Peyer's patch (tissue), 4 donors: ENCODE measurements at places on chromosomes 4 and X. TPM values are rescaled to one million over a fixed set of nuclear protein-coding genes. Genes with fewer than 3 reads are reported as not detected.
A peak's percentile ranks its signal among the peaks of the same experiment; 100 is the strongest.

NKX3-2 gene
- not detected for total RNA-seq

BEX1 gene
- total RNA-seq, result 3.0 TPM

CPLX1 gene
- not detected for total RNA-seq

SMIM20 gene
- 11.6 TPM for total RNA-seq

STPG2 gene
- total RNA-seq, result not detected

RAB41 gene
- total RNA-seq, result not detected

IGFBP7 gene
- total RNA-seq, result 77.3 TPM

TLR10 gene
- total RNA-seq, result 37.1 TPM

DNA sequence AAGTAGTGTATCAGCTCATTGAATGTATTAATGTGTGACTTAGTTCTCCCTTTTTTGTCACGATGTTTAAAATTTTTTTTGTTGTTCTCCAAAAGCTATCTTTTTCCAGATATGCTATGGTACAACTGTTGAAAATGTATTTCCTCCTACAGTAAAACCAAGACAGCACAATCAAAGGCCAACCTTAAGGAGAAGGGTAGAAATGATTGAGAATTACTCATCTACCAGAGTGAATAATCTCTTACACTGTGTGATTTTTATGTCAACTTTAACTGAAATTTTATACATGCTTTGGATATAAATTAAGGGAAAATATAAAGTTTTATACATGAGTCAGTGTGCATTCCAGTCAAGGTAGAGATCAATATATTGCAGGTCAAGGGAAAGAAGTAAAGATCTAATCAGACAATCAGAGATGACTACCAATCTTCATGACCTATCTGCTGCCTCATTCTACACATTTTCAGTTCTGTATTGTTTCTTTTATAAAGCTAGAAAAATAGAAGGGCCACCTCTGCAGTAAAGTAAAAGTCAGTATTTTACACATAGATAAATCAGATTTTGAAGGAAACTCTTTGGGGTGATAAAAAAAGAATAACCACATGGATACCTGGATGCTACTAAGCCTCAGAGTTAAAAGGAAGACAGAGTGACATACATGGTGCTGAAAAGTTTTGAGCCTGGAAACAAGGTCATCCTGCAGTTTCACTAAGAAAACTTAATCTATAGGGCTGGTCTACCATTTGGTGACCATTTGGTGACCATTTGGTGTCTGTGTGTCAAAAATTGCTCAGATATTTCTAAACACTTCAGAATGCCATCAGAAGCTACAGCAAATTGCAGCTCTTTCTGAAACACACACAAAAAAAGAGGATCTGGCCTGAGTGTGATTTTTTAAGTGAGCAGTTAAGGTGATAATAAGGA is 1.6 kb downstream of the FAM13A start:
- DNase-seq, result no peak

DNA sequence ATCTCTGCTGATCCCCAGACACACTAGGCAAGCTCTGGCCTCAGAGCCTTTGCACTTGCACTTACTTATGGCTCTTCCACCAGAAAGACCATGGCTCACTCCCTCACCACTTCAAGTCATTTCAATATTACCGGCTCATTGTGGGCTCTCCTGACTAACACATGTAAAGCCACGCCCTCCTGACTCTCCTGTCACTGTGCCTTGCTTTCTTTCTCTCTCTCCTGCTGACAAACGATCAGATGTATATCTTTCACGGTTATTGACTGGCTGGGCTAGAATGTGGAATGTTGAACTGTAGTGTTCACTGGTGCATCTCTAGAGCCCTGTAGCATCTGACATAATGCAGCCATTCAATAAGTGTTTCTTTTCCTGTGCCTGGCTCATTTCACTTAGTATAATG is 425.1 kb downstream of the RAB28 start:
- no peak for DNase-seq

DNA sequence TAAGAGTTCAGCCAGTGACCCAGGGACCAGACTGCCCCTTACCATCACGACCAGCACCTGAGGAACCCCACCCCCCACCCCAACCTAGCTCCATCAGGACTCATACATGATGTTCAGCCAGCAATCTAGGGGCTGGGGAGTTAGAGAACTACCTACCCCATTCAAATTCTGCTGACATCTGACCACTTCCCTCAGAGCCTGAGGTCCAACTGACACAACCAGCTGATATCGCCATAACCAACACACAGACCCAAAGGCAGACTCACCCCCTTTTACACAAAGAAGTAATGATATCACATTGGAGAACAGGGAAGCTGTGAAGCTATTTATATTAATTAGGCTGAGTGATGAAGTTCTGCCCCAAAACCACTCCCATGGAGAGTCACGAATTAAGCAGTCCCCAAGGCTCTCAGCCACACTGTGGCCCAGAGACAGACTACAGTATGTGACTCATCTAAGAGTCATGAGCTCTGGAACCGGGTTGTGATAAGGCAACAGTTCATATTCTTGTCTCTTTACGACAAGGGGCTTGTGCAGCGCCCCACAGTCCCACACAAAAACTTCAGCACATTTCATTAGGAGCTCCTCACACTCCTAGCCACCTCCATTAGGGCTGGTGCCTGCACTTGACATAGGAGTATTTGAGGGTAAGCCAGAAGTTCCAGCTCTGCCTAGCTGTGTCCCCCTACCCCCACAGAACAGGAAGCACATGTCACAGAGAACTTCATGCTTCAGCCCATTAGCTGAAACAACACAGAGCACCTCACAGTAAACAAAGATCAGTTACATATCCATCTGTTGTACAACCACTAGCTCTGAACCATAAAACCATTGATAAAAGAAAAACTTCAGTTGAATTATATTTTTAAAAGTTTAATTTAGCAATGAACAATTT is 184.7 kb upstream of the ZCCHC13 start:
- no peak for DNase-seq

GRCh38 chrX:41923978-41924683 is 777 bp upstream of the CASK start:
- DNase-seq, result peak; percentile 32

DNA sequence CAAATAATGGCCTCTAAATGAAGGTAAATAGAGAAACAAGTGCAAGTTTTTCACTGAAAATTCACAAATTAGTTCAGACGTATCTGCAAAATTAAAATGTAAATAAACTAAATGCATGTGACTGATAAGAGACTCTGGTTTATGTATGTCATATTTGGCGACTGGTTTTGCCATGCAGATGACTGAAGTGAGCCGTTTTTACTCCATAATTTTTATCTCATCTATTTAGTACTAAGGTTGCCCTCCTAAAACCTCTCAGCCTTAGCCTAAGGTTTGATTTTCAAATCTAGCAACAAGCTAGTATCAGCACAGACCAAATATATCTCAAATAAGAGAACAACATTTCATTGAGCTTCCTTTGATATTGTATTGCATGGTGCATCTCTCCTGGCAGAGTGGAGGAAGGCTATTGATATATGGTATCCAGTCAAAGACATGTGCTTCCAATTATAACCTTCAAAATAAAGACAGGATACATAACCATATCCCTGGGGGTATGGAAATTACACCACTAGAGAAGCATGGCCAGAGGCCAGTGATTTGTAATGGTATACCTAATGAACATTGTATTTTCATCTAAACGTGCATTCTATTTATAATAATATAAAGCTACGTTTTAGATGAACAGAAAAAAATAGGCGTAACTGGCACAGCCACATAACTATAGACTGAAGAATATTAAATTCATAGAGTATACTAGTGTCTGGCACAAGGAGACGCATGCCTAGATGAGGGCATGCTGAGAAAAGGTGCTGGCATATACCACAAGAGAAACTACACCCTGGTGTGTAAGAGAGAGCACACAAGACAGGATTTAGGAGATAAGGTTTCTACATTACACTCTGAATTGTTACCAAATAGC is 392.6 kb upstream of the INTU start:
- no peak for DNase-seq

DNA sequence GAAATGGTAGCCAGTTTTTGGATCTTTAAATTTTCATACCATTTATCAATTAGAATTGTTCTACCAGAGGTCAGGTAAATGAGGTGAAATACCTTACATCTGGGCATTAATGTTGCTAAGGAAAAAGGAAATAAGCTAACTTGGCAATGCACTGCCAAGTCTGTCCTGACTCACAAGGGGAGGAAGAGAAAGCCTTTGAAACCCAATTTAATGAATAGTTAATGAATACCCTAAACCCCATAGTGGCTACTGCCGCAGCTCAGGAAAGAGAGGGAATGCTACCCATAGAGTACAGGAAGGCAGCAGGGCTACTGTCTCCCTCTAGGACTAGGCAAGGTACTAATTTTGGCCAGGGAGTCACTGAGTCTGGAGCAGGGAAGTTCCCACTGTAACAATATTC is 16.8 kb upstream of the DHX15 start:
- no peak for DNase-seq

GRCh38 chrX:86002076-86002896 is 45.1 kb downstream of the CHM start:
- peak; percentile 61 for DNase-seq

GRCh38 chrX:32520789-32521188 is 690.6 kb downstream of the DMD start:
- no peak for DNase-seq

- DNase-seq, result no peak
Observed at GRCh38 chr4:139584013-139584412, 28.0 kb upstream of the SETD7 start.

DNA sequence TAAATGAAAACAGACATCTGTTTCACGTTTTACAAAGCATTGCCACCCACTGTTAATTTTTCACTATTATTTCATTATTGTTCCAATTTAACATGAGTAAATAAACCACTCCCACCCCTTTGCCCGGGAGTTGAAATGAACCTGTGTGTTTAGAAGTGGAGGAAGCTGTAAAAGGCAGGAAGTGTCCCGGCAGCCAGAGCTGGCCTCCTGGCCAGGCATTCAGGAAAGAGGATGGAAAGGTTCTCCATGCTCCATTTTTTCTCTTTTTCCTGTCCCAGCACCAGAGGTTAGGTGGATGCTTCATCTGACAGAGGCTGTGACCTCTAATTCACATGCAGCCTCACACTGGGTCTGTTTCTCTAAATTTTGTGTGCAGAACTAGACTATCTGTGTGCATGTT is 55.5 kb upstream of the LNX1 start:
- peak; percentile 61 for DNase-seq

DNA sequence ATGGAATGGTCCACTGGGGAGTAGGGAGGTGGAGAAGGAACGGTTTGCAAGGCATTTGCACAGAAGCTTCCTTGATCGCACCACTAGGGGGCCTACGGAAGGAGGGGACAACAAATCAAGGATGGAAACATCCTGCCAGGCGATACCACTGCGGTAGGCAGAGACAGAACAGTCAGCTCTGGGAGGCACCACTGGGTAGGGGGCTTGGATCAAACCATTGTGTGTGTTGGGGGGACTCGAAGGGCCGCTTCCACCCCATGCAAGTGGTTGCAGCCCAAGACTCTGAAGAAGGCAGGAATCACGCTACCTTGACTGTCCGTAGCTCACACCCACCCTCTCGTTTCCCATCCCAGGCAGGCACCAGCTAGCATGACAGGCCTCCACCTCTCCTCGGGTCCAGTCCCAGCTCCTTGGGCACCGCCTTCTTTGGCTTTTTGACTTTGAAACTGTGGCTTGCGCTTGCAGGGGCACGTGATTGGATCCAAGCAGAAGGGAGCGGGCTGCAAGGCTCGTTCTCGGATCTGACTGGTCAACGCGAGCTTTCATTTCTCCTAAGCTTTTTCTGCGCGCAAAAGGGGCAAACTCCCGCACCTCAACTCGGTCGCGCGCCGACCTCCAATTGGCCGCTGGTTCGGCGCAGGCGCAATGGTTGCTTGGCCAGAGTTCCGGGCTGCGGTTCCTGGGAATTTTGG is 28.4 kb downstream of the GAGE1 start:
- DNase-seq, result no peak

GRCh38 chr4:7046971-7047370 is 3.8 kb downstream of the TADA2B start:
- DNase-seq, result no peak

GRCh38 chr4:66639361-66639760 is 905.9 kb downstream of the CENPC start:
- no peak for DNase-seq

DNA sequence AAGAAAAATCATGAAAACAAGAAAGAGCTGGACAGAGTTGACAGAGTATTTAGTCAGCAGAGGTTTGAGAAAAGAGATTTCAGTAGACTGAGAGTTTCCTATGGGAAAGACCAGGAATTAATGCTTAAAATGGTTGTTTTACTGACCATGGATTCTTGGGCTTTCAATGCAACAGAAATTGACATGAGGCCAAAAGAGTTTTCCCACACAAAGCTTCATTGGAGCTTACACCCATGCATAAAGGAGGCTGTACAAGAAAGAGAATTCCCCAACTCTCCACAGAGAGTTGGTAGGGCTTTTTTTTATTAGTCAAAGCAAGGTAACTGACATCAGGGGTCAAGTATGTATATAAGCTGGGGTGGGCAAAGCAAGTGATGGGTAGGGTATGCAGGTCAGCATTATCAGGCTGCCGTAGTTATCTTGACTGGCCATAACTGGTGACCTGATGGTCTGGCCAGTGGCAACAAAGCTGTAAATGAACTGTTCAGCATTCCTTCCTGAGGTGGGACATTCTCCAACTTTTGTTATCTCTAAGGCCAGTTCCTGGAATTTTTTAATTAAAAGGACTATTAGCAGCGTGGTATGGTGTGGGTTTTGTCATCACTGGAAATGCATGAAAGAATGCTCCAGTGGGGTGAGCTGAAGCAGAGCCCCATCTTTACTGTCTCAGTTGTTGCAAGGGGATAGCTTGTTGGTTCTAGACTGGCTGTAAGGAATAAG is 117.0 kb downstream of the ADAM29 start:
- no peak for DNase-seq

GRCh38 chr4:153371701-153372234 is 27.3 kb downstream of the MND1 start:
- DNase-seq, result no peak

GRCh38 chr4:108018040-108018883 is 28.6 kb downstream of the HADH start:
- DNase-seq, result peak; percentile 77

DNA sequence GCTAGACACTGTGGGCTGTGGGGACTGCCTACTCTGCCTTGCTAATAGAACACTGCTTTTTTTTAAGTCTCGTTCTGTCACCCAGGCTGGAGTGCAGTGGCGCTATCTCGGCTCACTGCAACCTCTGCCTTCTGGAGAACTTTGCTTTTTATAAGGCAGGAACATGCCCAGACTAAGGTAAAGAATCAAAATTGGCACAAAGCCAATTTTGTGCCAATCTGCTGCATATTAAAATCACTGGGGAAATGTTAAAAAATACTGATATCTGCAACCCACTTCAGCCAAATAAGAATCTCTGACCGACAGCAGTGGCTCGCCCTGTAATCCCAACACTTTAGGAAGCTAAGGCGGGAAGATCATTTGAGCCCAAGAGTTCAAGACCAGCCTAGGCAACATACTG is 36.5 kb upstream of the CEP135 start:
- DNase-seq, result no peak

- DNase-seq, result peak; percentile 66
Observed at GRCh38 chr4:1012034-1012739, 761 bp downstream of the FGFRL1 start.

GRCh38 chr4:36029951-36030350 is 214.4 kb downstream of the ARAP2 start:
- no peak for DNase-seq

DNA sequence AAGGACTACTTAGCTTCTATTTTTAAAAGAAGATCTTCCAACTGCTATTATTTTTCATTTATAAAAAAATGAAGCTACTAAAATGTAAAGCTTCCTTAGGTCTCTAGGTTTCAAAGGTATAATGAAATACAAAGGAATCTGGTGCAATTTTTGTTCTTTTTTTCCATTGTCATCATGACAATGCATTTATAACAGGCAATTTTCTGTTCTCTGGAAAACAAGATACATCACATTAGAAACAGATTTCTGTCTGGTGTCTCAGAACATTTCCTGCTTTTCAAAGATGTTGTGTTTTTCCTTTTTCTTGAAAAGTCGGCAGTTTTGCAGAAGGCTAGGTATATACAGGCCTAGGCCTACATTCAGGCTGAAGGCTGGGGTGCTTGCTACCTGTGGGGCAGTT is 63.6 kb upstream of the ATP8A1 start:
- DNase-seq, result no peak
